ENCODE measurements at places on chromosomes 4 and X.

- no peak for DNase-seq
These were observed 622.9 kb downstream of the PCDH7 start for GRCh38 chr4:31343061-31343460.

- DNase-seq: no peak
These were observed 67.0 kb downstream of the HTRA3 start for GRCh38 chr4:8336412-8337075.

- no peak for DNase-seq
These were observed 35.8 kb downstream of the CHRDL1 start for GRCh38 chrX:110759785-110760184.

DNA sequence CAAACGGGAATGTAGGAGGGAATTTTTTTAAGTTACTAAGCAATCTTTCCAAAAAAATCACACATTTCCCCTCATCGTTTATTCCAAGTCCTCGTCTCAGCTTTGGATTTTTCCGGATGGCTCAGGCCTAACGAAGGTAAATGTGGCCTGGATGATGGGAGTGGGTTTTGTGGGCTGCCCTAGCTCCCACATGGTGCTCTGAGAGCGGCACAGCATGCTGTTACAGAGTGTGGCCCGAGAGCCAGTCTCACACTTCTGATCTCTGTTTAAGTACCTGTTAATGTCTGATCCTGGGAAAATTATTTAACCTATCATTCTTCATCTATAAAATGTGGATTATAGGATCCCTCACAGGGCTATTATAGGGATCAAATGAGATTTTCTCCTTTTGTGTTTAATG is 38.2 kb upstream of the ADAM29 start:
- DNase-seq: no peak

- DNase-seq: peak; percentile 29
These were observed at the start of gene FGF13 for GRCh38 chrX:138711399-138712347. TSS of gene FGF13 (minus strand) at chrX:138711717. CDS start at chrX:138711003, 714 bp downstream.

- DNase-seq: peak; percentile 37
These were observed 512 bp downstream of the NOP14 start for GRCh38 chr4:2962614-2963174.

DNA sequence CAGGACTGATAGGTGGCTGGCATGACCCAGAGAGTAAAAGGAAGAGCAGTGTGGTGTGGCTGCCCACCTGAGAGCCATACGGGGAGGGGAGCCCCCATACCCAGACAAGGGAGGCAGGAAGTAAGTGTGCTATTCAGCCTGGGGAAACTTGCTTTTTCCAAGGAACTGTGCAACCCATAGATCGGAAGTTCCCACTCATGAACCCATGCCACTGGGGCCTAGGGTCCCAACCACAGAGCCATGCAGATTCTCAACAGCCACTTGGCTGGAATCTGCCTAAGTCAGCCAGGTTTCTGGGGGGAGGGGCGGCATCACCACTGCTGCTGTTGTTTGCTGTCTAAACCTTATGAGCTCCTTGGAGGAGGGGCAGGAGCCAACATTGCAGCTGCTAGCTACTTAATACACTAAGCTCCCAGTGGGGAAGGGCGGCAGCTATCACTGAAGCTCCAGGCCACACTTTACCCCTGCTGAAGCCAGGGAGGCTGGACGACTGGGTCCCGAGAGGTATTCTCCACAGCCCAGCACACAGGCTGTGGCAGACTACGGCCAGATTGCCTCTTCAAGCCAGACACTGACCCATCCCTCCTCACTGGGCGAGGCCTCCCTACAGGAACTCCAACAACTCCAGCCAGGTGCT is 410.4 kb downstream of the INPP4B start:
- no peak for DNase-seq

- no peak for DNase-seq
These were observed 1120.2 kb downstream of the ARAP2 start for GRCh38 chr4:35124106-35124505.

GRCh38 chr4:93878566-93878965 is 50.0 kb downstream of the ATOH1 start:
- no peak for DNase-seq

GRCh38 chrX:36414056-36414455 is 494.5 kb downstream of the CFAP47 start:
- DNase-seq: no peak

DNA sequence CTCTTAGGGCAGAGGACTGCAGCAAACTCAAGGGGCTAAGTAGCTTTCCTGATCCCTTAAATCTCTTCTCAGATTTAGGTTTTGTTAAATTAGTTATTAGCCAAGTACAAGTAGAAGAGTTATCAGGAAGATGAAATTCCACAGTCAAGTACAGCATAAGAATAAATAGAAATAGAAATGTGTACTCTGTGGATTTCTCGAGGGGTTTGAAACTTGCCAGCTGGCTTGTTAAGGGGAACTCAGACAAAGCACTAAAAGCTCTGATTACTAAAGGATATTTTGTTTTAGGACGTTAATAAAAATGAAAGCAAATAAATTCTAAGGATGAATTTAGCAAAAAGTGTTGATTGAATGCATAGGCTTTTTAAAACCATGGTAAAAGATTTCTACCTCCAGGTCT is 654.6 kb downstream of the RAPGEF2 start:
- no peak for DNase-seq

DNA sequence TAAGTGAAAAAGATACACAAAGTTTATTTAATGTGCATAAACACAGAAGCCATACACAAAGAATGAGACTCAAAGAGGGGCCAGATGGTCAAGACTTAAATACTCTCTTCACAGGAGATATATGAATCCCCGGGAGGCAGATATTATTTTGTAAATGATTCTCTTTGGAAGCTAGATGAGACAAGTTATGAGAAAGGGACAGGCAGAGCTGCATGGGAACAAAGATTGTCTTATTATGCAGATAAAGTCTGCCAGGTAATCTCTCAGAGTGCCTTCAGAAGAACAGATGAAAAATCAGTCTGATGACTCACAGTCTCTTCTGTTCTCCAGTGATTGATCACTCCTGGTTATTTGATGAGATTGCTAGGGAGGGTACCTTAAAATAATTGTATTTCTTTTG is 89.0 kb downstream of the NAF1 start:
- no peak for DNase-seq

- DNase-seq: no peak
These were observed 22.1 kb upstream of the SMIM14 start for GRCh38 chr4:39660757-39661156.

GRCh38 chr4:53608649-53609048 is 17.4 kb upstream of the LNX1 start:
- DNase-seq: no peak

DNA sequence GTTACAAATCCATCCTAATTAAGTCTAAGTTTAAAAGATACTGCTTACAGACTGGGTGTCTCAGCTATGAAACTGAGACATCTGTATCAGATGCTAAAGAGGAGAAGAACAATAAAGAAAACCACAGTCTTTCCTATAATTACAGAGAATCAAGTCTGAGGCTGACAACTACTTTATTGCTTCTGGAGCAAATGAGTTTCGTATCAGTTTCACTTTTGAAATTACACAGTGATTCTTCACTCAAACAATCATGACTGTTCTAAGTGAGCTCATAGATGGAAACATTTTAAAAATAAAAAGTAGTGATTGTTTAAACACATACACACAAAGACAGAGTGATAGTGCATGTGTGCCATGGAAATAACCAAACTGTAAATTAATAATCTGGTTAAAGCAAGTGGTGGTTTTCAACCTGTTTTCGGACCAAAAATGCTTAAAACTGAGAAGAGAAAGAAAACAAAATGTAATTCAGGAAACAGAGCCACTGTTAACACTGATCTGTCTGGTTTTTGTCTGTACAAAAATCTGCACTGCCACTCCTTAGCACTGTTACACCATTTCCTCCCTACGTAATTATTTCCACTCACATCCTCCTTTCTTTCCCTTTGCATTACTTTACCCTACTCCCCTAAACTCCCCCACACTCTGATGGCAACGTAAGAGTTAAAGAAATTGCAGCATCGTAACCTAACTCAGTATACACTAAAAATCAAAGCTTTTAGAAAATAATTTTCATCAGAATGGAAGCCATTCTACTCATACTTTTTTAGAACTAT is 12.5 kb downstream of the RFC1 start:
- DNase-seq: no peak

DNA sequence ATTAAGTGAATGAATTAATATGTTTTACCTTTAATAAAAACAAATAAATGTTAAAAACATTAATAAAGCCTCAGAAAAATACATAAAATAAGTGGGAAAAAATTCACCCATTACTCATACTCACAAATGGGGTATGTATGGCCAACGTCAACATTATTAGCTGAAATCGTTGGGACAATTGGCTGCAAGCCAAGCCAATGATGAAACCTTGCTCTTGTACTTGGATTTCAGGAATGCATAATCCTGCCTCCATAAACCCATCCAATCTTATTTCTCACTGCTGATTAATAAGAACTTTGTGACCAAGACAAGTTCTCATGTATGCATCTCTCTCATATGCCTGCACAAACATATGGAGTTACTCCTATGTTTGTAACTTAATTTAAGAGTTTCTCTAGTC is 35.3 kb upstream of the ADAMTS3 start:
- DNase-seq: no peak

- peak; percentile 59 for DNase-seq
These were observed 27.5 kb downstream of the CCDC149 start for GRCh38 chr4:24885342-24885741.

DNA sequence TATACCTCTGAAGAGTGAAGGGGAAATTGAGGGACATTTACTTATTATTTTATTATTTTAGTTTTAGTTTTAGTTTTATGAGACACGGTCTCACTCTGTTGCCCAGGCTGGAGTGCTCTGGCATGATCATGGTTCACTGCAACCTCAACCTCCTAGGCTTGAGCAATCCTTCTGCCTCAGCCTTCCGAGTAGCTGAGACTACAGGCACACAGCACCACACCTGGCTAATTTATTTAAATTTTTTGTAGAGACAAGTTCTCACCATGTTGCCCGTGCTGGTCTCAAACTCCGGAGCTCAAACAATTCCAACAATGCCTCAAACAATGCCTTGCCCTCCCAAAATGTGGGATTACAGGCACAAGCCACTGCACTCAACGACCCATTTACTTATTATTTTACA is 68.4 kb upstream of the BMP2K start:
- DNase-seq: no peak

GRCh38 chr4:122591196-122591595 is 29.7 kb downstream of the IL21 start:
- DNase-seq: no peak

- no peak for DNase-seq
These were observed 247.1 kb upstream of the ETNPPL start for GRCh38 chr4:109009909-109010308.

DNA sequence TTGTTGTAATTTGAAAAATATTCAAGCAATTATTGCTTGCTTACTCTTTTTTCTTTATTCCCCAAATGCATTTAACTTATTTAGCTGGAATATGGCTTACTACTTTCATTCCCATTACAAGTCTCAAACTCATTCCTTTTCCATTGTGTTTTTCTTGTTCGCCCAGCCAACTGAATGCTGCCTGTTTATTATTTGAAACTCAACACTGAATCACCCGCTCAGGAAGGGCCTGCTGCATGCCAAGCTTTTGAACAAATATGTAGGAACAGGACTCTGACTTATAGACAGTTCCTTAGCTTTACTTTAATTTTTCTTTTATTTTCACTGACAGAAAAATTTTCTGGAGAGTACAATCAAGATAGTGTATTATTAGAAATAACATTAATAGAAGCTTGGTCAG is 12.9 kb downstream of the PCDH18 start:
- no peak for DNase-seq

DNA sequence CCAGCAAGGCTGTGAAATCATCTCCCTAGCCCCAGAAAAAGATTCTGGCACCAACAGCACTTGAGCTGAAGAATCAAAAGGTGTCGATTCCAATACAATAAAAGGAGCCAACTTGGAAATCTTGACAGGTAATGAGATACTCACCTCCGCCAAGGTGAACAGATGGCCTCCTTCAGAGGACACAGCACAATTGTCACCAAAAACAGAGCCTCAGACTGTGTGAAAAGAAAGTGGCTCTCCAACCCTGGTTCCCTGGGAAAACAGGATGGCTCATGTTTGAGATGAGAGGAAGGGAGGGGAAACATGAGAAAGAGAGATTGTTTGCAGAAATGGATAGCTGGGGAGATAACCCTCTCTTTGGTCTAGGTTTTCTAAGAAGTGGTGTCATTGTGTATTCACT is 168.9 kb downstream of the HS3ST1 start:
- DNase-seq: no peak

DNA sequence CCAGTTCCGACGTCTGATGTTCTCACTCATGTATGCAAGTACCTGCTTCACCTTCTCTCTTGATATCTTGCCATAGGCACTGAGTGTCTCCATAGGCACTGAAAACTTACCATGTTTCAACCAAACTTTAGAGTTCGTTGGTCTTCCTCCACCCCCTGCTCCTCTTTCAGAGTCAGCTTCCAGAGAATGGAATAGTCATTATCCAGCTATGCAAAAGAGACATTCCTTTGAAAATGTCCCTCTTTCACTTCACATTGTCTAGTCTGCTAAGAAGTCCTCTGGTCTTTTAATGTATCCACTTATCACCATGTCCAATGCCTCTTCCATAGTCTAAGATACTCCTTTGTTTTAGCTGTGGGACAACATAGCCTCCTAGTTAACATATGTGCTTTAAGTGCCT is 566.0 kb upstream of the TENM3 start:
- DNase-seq: no peak

GRCh38 chr4:87057835-87058355 is 123.1 kb downstream of the AFF1 start:
- DNase-seq: no peak

- no peak for DNase-seq
These were observed 76.4 kb downstream of the NBDY start for GRCh38 chrX:56805399-56805798.

- peak; percentile 39 for DNase-seq
These were observed 256.9 kb downstream of the ADAMTS3 start for GRCh38 chr4:72312032-72312650.

- DNase-seq: no peak
These were observed 96.1 kb downstream of the NHS start for GRCh38 chrX:17471121-17471520.

- no peak for DNase-seq
These were observed 46.5 kb upstream of the CPLX1 start for GRCh38 chr4:872241-872981.

DNA sequence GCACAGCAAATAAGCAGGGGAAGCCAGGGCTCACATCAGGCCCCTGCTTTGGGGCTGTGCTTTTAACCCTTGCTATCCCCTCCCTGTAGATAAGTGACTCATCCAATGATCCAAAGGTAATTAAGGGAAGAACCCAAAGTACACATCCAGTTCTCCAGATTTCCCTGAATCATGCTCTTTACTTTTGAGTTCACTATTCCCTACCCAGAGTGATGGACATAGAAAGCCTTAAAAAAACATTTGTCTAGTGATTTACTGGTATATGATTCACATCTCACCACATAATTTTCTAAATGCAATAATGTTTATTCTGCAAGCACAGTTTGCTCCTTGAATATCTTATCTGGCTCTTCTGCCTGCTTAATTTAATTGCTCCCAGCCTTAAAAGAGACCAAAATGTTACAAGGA is 136.2 kb downstream of the PPP3CA start:
- DNase-seq: no peak

GRCh38 chrX:132614297-132614696 is 125.5 kb upstream of the MBNL3 start:
- DNase-seq: no peak

Measured in posterior cingulate gyrus (tissue), 11 donors.